ENCODE measurements at places on chromosomes 11 and 22.

DNA sequence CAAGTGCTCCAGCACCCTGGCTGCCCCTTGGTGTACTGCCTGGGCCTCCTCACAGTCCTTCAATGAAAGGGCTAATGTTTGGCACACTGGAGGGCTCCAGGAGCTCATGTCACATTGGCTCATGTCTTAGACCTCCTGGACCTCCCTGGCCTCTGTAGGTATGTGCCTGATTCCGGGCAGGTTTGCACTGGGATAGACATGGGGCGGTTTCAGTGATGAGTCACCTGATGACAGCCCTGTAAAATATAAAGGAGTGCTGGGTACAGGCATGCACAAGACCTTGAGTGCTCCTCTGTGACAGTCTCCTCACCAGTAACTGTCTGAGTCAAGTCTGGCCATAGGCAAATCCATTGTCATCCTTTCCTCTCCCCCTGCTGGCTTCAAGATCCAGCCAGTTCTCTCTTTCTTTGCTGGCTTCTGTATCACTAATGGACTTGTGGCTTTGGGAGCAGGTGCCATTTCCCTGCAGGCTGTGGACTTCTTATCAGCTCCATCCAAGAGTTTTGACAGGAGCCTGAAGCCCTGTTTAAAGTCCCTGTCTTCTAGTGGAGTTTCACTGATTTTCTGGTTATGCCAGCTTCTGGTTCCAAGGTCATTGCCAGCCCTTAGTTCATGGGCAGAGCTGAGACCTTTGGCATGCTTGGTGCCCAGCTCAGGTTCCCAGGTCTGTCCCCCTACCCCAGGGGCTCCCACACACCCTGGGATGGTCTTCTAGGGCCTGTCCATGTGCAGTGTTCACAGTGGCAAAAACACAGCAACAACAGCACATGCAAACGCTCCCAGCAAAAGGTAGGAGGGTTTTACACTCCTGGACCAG lies 22.7 kb upstream of the P2RY2 start:
- DNase-seq, result no peak

DNA sequence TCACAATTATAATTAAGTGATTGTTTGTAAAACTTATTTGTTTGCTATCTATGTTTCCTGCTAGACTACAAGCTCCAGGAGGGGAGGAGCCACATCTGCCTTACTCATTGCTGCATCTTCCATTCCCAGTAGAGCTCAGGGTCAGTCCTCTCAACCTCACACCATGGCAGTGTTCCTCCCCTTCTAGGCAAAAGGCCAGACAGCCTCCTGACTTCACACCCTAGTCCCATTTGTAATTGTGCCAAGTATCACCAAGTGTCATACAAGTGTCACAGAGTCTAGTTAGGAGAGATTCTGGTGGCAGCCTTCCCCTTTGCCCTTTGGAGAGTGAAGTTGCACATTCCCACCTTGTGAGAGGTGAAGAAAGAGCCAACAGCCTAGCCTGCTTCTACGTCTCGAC lies 490.4 kb downstream of the INSC start:
- DNase-seq, result no peak

GRCh38 chr22:40716116-40716515 lies 36.8 kb downstream of the MCHR1 start:
- no peak for DNase-seq

DNA sequence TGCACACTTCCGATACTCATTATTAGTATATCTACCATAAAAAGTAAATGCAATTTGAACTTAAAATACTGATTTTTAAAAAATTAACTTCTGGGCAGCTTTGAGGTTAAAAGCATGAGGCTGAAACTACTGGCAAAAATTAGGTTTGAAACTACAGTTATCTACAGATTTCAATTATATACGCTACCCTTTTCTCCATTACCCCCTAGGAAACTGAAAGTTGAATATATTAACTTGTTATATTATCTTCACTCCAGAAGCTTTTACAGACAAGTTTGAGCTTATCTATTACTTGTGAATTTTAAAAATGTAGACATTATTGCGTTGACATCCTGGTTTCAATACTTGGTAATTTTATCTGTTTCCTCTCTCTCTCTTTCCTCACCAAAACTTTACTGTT lies 96.7 kb upstream of the DDI1 start:
- no peak for DNase-seq

GRCh38 chr11:65435981-65436411 lies 13.4 kb downstream of the NEAT1 start:
- DNase-seq, result peak; percentile 11
